ENCODE measurements at places on chromosomes 5 and 9.

DNA sequence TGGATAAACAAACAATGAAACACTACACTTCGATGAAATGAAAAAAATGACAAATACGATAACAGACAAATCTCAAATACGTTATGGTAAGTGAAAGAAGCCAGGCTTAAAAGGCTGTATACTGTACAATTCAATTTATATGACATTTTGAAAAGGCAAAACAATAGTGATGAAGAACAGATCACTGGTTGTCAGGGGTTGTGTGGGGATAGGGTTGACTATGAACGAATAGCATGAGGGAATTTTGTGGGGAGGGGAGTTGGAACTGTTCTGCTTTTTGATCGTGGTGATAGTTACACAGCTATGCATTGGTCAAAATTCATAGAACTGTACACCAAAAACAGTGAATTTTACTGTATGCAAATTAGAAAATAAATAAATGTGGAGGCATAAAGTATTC is 7.8 kb upstream of the FER start:
- DNase-seq = no peak

DNA sequence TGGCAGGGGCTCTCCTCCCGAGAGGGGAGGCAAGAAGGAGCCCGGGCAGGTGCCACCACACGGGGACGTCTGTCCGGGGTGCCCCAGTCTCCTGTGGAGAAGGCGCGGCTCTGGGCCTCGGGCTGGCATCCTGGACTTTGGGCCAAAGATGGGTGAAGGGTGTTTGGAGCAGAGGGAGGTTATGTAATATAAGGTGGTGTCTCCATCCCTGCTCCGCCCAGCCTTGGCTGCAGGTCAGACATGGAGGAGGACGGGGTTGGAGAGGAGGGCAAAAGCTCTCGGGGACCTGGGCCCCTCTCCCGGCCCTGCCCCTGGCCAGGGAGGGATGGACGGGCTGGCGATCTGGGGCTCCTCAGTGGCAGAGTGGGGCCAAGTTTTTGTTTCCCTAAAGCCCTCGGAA is 1.2 kb upstream of the SOHLH1 start:
- DNase-seq = no peak

DNA sequence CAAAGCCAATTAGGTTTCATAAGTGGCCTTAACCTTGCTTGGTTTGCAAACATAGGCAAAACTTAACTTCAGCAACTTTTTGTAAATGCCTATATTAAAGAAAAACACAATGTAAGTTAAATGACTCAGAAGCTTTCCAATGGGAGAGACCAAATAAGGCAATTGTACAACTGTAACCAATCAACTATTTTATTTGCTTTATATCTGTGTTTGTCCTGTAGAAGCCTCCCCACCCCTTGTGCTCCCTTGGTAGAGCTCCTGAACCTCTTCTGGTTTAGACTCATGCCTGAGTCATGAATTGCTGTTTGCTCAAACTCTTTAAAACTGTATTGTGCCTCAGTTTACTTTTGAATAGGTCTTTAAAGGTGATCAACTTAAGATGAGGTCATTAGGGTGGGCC is 3.0 kb upstream of the C1QTNF3 start:
- no peak for DNase-seq

DNA sequence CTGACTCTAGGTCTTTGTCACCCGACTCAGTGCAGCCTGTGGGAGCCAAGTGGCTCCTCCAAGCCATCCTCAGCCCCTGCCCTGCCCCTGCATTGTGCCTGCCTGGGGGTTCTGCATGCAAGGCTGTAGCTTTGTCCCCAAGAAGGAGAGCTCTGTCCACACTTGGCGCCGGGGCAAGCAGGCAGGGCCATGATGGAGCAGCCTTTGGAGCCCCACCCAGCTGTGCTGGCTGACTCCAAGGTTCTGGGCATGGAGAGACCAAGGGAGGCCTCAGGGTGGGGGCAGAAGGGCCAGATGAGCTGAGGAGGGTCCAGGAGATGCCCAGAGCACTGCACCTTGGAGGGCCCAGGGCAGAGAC is 226.2 kb downstream of the CACNA1B start:
- DNase-seq = no peak

DNA sequence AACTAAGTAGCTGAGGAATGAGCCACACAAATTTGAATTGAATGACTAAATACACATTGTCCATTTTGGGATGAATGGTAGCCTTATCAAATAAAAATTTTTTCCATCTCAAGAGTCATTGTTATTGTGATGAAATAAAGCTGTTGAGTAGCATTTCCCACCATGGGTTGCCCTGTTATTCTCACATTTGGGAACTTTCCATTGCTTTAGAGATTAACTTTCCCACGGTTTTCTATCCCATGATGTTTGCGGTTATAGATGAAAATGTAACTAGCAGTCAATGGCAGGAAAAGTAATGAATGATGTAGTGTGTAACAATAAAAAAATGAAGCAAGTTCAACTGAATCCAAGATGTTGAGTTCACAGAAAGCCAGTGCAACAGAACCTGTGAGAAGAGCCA is 59.9 kb upstream of the PLPP1 start:
- DNase-seq = no peak
